Adrenal gland (tissue), 19 donors: ENCODE measurements at places on chromosomes 5 and 9. TPM values are rescaled to one million over a fixed set of nuclear protein-coding genes. Genes with fewer than 3 reads are reported as not detected.
A peak's percentile ranks its signal among the peaks of the same experiment; 100 is the strongest.

SLC36A1 gene
- total RNA-seq, result 14.7 TPM

DNA sequence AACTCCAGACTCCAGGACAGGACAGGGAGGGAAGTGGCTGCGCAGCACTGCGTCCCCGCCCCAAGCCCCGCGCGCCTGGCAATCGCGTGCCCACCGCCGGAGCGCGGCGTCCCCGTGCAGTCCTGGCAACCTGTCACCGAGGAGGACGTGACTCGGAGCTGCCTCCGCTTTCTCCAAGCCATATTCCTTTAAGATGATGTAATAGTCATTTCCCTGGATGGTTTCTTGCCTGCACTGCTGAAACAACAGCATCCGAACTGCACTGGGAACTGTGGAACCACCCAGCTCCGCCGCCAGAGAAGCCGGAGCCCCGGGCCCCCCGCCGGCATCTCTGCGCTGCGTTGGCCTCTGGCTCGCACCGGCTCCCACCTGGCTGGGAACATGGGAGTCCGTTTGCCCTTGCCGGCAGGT lies 34.5 kb downstream of the KCTD16 start:
- no peak for DNase-seq
- no peak overlapping the region for H3K27ac ChIP-seq
- no peaks in the 10 kb centered on the region for H3K36me3 ChIP-seq
- peaks cover 17% of the 10 kb centered on the region for H3K27me3 ChIP-seq

FCHO2 gene
- total RNA-seq, result 25.8 TPM

SMIM33 gene
- not detected for total RNA-seq

ENTPD2 gene
- 0.44 TPM for total RNA-seq

DNA sequence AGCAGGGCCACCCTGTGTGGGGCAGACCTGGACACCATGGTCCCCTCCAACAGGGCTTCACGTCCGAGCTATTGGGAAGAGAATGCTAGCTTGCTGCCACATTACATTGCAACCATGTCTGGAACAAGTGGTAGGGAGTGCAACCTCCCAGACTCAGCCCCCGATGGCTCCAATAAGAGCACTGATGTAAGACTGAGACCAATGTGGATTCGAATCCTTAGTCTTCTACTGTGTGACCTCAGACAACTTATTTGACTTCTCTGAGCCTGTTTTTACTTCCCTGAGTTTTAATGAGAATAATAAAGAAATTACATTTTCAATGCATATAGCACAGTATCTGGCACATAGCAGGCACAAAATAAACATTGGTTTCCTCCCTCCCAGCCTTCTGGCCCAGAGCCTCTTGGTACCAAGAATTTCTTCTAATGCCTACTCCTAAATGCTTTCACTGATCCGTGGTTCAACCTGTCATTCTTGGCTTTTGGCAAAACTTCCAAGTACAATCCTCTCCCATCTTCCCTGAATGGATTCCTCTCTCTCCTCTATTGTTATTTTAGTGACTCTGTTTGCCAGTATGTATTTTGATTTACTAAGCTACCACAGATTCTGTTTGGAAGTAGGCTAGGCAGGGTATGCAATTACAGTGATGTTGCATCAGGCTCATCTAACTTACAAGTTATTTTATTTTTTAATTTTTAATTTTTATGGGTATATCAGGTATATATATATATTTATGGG lies 34.6 kb upstream of the COL15A1 start:
- H3K27me3 ChIP-seq, result no peaks in the 10 kb centered on the region
- H3K27ac ChIP-seq, result peak overlapping the region; percentile 86
- no peak for DNase-seq

TAF11L10 gene
- not detected for total RNA-seq

- H3K36me3 ChIP-seq, result no peaks in the 10 kb centered on the region
- no peak overlapping the region for H3K27ac ChIP-seq
- H3K27me3 ChIP-seq, result no peaks in the 10 kb centered on the region
- no peak for DNase-seq
- no peak overlapping the region for H3K4me3 ChIP-seq
- H3K4me1 ChIP-seq, result no peaks in the 10 kb centered on the region
Observed at GRCh38 chr5:19701731-19702130, 286.3 kb downstream of the CDH18 start.

DNA sequence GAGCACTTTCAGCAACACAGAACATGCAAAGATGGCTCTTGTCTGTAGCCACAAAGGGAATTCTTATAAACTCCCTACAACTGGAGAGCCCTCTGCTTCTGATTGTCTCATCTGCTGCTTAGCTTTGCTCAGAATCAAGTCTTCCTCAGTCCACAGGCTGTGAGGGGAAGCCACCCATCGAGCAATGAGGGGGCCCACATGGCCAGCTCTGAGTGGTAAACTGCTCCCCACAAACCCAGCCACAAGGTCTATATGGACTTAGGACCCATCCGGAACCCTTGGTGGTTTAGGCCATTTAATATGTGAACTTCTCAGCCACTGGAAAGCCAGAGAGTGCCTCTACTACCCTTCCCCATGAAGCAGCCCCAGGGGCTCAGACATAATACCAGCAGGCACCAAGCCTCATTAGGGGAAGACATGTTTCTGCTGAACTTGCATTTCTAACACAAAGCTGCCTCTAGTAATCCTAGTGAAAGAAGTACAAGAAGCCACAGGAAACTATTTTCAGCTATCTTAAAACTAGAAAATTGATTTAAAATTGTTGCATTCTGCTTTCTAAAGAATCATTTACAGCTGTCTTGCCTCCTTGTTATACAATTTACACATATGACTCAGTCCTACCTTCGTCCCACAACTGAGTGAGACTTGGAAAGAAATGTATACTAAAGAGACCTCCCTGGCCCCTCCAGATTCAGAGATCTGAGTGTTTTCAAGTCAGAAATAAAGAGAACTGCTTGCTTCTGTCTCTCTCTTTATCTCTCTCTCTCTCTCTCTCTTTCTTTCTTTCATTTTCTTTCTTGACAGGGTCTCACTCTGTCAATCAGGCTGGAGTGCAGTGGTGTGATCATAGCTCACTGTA lies 90.2 kb downstream of the ESM1 start:
- H3K36me3 ChIP-seq, result no peaks in the 10 kb centered on the region
- no peak for DNase-seq

GRCh38 chr5:139926797-139927503 lies 116.1 kb downstream of the NRG2 start:
- H3K4me3 ChIP-seq, result no peak overlapping the region
- no peaks in the 10 kb centered on the region for H3K36me3 ChIP-seq
- DNase-seq, result no peak

ST8SIA4 gene
- 0.85 TPM for total RNA-seq

DNA sequence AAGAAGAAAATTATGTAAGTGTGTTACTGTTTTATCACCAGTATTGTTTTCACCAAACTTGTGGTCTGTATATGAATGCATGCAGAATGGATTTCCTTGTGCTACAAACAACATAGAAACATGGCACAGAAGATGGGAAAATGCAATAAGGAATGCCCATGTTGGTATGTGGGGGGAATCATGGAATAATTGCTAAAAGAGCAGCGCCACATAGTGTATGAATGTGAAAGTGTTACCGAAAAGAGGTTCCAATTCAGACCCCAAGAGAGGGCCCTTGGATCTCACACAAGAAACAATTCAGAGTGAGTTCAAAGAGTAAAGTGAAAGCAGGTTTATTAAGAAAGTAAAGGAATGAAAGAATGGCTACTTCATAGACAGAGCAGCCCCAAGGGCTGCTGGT lies 26.4 kb upstream of the TYRP1 start:
- no peaks in the 10 kb centered on the region for H3K36me3 ChIP-seq
- no peak for DNase-seq
- H3K4me1 ChIP-seq, result no peaks in the 10 kb centered on the region

GRCh38 chr9:19533373-19533772 lies 124.6 kb downstream of the ACER2 start:
- H3K27ac ChIP-seq, result no peak overlapping the region
- H3K27me3 ChIP-seq, result no peaks in the 10 kb centered on the region
- H3K4me3 ChIP-seq, result no peak overlapping the region
- no peaks in the 10 kb centered on the region for H3K4me1 ChIP-seq

DNA sequence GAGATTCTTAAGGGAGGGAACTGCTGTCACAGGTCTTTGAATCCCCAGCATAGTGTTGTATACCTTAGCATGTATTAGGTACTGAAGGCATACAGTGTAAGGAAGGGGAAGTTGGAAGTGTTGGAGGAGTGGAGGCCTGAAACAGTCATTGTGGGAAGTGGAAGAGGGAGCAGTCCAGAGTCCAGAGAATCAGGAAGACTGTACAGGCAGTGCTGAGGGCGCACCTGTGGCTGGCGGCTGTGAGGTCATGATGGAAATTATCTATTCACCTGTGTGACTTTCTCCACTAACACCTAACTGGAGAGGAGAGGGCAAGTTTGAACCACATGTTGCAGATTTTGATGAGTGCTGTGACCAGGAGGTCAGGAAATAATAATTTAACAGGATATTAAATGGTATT lies 119.7 kb upstream of the NIPBL start:
- H3K27ac ChIP-seq, result no peak overlapping the region
- no peak for DNase-seq
- H3K4me1 ChIP-seq, result no peaks in the 10 kb centered on the region
- peaks cover 3% of the 10 kb centered on the region for H3K27me3 ChIP-seq
- H3K4me3 ChIP-seq, result no peak overlapping the region

GRCh38 chr5:115594128-115595047 lies 7.9 kb downstream of the TICAM2 start:
- H3K4me1 ChIP-seq, result no peaks in the 10 kb centered on the region
- no peaks in the 10 kb centered on the region for H3K27me3 ChIP-seq
- H3K27ac ChIP-seq, result no peak overlapping the region
- H3K36me3 ChIP-seq, result no peaks in the 10 kb centered on the region
- no peak overlapping the region for H3K4me3 ChIP-seq

HSPA4 gene
- total RNA-seq, result 98.4 TPM
